ENCODE measurements at places on chromosomes 12 and 14.
A peak's percentile ranks its signal among the peaks of the same experiment; 100 is the strongest.

GRCh38 chr14:20314026-20314425, 8.3 kb upstream of the TTC5 start:
- DNase-seq, result no peak

GRCh38 chr12:108779998-108780688, 48.8 kb upstream of the CORO1C start:
- DNase-seq, result no peak

- no peak for DNase-seq
Measured at GRCh38 chr14:57461777-57462320, 31.8 kb downstream of the CCDC198 start.

- DNase-seq, result no peak
Measured at GRCh38 chr14:56120091-56120691, 2.0 kb downstream of the PELI2 start.

DNA sequence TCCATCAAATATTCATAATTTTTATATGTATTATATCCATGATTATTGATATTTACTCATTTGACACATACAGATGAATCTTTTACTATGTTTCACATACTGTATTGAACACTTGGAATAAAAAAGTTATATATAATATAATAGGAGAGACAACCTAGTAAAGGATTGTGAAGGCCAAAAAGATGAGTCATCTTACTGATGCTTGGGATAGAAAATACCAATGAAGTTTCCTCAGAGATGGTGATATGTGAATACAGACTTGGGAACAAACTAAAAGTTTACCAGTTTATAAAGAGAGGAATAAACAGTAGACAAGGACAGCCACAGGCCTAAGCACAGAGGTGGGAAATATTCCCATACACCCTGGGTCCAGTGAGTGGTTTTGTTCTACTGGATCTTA, 743.9 kb upstream of the FLRT2 start:
- no peak for DNase-seq

DNA sequence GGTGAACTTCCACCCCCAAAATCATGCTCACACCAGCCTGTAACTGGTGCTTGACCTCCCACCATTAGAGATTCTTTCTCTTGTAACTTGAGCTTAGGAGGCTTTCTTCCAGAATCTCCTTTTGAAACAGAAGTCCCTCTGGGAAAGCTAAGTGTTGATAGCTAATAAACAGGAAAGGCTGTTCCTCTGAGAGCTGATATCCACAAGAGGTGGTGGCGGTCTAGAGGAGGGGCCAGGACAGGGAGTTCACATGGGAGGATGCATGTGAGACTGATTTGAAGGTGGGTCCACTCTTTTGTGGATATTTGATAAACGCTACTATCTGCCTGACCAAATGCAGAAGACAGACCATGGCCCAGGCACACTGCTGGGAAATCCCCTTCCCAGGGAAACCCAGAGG, 10.2 kb upstream of the PRMT8 start:
- DNase-seq, result no peak

DNA sequence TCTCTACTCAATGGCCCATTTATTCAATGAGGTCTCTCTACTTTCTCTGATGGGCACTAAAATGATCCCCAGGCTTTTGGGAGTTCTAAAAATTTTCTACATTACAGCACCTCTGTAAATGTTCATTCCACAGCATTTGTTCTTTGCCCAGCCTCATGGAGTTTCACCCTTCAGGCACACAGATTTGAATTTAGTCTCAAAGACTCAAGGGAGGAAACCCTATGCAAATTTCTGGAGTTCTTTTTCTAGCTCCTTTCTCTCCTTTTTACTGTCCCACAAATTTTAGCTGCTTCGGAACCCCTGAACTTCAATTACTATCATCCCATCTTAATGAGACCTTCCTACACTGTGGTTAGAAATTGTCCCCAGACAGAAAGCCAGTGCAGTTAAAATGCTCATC, 17.5 kb upstream of the RAB21 start:
- no peak for DNase-seq

DNA sequence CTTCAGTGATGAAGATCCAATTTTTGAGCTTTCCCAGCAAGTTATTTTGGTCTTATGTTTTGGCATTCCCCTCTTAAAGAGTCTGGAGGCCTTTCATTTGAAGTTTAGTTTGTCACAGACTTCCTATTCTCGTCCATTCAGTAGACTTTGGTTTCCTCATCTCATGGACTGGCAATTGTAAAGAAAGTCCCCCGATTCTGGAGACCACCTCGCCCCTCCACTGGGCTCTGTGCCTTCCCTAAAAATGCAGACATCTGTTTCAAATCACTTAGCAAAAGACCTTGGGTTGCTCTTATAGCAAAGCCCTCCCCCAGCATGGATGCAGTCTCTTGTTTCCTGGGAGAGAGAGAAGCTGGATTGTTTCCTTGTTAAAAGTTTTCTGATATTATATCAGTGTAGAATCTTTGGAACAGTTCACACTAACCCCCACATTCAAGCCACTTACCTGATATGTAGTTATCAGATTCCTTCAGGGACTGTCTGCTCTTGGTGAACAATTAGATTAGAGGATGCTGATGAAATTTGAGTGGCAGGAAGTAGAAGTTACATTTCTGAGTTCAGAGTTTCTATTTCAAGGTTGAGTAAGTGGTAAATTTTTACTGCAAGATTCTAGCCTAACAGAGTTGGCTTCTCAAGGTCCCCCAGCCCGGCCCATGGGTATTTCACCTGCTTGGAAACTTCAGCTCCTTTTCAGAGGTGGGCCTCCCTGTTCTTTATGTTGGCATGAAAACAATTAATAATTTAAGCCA, 56.3 kb downstream of the PLXNC1 start:
- DNase-seq, result no peak

GRCh38 chr12:99370421-99371138, 277.0 kb upstream of the GARIN6 start:
- DNase-seq, result peak; percentile 25

DNA sequence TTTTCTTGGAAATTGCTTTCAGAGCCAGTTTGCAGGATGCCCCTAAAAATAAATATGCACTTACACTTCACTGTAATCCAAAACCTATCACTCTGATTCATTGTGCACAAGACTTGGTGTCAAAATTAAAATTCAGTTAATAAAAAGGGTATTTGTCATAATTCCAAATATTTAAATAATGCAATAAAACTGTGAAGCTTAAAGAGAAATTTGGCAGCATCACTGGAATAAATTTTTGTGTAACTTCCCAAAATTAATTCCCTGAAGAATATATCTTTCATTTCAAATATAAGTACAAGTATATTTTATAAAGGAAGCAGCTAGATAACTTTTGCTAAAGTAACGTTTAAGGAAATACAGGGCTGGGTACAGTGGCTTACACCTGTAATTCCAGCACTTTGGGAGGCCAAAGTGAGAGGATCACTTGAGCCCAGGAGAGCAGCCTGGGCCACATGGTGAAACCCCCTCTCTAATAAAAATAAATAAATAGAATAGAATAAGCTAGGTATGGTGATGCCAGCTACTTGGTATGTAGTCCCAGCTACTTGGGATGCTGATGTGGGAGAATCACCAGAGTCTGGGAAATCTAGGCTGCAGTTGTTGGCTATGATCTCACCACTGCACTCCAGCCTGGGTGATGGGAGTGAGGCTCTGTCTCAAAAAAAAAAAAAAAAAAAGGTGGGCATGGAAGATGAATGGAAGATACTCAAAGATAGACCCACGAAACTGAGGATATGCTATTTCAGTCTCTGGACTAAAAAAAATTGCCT, 233.8 kb downstream of the FBXL14 start:
- no peak for DNase-seq

DNA sequence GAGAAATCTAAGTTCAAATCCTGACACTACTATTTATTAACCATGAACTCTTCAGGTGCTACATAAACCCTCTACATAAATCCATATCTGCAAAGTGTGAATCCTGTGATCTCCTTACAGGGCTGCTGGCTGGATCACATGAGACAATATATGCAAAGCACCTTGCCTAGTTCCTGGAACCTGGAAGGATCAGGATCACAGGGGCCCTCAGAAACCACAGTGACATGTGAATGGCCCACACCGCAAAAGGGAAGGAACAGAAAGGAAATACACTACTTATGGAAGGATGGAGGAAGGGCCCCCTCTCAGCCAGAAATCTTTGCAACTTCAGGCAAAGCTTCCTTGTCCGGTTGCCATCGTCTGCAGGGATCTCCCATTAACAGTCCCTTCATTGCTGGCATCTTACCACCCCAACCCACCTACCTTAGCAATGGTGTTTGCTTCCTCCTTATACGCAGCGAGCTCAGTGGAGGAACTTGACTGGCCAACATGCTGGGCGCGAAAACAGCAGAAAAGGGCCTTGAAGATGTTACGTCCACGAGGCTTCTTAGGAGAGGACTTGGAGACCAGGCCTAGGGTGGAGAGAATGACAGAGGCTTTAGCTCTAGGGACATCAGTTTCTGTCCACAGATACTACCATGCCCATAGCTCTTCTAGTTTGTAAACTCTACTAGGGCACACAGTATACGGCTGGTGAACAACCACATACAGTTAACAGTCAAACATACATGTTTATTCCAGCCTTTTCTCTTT, 10.7 kb upstream of the AVIL start:
- no peak for DNase-seq

GRCh38 chr12:14450479-14450878, 85.0 kb downstream of the ATF7IP start:
- no peak for DNase-seq

DNA sequence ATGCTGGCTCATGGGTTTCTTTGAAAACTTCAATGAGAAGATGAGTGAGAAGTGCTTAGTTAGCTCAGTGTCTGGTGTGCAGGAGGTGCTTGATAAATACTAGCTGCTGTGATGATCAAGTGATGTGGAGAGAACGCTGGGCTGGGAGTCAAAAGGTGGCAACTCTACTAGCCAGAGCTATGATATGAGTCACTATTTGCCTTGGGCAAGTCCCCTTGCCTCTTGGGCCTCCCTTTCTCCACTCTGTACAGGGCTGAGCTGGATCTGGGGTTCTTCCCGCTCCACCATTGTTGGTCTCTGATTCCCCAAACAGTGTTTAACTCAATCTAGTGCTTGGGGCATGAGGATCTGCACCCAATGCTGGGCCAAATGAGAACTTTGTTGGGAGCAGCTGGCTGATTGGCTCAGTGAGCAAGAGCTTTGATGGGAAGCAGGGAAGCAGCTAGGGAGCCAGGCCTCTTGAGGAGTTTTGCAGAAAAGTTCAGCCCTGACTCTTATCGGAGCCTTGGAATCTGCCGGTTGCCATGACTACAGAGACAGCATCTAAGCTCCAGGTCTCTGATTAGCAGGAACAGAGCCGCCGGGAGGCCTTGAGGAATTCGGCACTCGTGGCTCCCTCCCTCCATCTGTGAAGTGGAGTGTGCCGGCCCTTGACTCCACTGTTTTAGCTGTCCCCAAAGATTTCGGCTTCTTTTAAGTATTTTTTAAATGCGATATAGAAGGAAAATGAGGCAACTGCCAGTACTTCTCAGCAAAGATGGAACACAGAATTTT, 82.1 kb upstream of the HSPB8 start:
- DNase-seq, result no peak

- no peak for DNase-seq
Measured at GRCh38 chr14:65419593-65420252, 7.2 kb downstream of the FUT8 start.

- no peak for DNase-seq
Measured at GRCh38 chr14:97246648-97247047, 449.5 kb downstream of the VRK1 start.

DNA sequence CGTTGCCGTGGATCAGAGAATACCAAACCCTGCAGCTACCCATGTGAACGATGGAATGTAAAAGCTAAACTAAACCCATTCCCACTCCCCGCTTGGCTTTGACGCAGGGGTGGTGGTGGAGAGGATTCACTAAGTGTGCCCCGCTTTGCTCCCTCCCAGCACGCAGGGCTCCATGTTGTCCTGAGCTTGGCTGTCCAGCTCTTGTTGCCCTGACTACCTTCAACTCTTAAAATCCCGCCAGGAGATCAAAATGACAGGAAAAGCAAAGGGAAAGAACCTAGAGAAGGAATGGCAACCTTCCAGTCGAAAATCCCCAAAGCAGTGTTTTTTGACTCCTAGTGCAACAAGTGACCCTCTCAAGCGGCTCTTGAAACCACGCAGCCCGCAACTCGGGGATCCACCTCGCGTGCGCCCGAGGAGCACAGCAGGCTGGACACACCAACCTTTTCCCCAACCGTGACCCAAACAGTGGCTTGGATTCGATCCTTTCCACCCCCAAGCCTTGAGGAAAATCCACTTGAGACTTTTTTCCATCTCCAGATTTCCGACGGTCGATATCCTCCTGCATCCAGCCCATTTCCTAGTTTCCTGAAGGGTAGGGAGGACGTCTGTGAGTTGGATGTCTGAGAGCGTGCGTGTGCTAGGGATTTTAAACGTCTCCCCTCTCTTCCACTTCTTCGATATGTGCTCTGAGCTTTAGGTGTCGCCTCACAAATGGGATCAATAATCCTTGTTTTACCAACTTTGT, 1.4 kb downstream of the SYT10 start:
- DNase-seq, result no peak

GRCh38 chr12:5043589-5044419, at the start of gene KCNA5:
TSS of gene KCNA5 (plus strand) at chr12:5043879. CDS start at chr12:5044148, 269 bp downstream.
- peak; percentile 35 for DNase-seq

DNA sequence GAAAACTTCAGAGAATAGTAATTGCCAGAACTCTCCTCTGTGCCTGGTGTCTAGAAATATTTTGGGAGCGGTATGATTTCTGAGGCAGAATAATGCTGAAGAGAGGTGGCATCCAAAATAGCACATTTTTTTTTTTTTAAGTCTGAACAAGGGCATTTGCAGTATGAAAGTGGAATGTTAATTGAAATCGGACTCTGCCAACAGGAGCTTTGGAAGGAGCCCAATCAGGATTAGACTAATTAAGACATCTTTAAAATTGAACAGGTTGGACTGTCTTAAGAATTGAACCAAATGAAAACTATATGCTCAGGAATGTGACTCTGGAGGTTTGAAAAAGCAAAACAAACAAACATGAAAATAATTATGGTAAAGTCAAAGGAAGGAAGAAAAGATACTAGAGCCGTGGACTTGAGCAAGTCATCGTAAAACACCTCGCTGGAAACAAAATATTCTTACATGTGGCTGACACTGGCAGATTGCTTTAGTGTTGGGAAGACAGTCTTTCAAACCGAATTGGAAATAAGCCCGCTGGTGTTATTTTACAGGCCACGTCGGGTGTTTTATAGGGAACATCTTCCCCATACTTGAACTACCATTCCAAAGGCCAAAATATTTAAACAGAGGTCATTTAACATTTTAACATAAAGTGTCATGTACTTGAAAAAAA, 436.3 kb downstream of the VRK1 start:
- DNase-seq, result no peak

- DNase-seq, result no peak
Measured at GRCh38 chr14:105929327-105930081, 403.1 kb downstream of the TMEM121 start.

DNA sequence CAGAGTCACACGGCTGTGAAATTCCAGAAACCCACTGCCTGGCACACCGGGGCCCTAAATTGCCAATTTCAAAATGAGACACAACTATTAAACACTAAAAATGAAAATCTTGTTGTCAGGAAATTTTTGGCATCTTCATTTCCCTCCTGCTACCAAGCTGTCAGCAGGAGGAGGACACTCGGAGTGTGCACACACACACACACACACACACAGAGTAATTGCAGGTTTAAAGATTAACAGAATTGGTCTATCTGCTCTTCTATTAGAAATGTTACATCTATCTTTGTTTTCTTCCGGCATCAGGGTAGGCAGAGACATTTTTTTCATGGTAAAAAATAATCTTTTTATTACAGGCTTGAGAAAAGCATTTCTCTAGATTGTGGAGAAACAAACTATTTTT, 314.2 kb downstream of the EGLN3 start:
- peak; percentile 3 for DNase-seq

Measured in right renal pelvis (tissue), 4 donors.